ENCODE measurements at places on chromosomes 12 and 14.

GRCh38 chr14:90536092-90536491, 139.3 kb downstream of the CALM1 start:
- DNase-seq, result no peak

- DNase-seq, result peak; percentile 38
Observed at GRCh38 chr12:71160585-71160984, 2.8 kb upstream of the TSPAN8 start.

DNA sequence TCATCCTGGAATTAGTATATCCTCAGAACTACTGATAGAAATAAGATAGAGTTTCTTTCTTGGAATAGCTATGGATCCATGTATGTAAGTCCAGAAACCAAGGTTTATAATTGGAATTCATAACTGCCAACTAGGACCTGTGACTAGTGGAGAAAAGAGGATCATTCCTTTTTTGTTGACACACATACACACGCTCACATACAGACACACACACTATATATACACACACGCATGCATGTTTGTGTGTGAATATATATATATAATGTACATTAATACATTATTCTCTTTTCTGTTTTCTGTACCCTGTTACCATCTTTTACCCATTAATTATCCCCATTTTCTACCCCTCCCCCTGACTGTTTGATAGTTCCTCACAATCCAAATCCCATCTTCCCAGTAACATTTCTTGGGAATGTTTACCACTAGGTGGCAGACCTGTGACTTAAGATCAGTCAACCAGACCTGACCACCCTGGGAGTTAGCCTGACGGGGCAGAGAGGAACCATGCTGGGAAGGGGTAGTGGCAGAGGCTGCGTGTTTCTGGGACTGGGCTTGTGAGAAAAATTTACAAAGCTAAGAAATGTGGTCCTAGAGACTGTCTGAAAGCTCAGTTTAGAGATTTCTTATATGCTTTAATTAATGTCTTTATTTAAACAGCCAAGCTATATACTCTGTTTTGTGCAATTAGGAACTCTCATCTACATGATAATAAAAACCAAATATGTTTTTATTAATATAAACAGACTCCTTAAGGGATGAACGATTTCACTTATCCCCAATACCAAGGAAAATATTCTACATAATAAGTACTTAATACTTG, 308.0 kb downstream of the PPFIA2 start:
- DNase-seq, result peak; percentile 72

GRCh38 chr12:30719060-30719459, 23.4 kb upstream of the IPO8 start:
- DNase-seq, result peak; percentile 11

- peak; percentile 91 for DNase-seq
Observed at GRCh38 chr14:77059276-77059915, 30.9 kb upstream of the IRF2BPL start.

GRCh38 chr14:69685218-69685616, 73.8 kb downstream of the SUSD6 start:
- DNase-seq, result peak; percentile 92

GRCh38 chr12:24015833-24016160, 66.3 kb upstream of the SOX5 start:
- DNase-seq, result no peak

DNA sequence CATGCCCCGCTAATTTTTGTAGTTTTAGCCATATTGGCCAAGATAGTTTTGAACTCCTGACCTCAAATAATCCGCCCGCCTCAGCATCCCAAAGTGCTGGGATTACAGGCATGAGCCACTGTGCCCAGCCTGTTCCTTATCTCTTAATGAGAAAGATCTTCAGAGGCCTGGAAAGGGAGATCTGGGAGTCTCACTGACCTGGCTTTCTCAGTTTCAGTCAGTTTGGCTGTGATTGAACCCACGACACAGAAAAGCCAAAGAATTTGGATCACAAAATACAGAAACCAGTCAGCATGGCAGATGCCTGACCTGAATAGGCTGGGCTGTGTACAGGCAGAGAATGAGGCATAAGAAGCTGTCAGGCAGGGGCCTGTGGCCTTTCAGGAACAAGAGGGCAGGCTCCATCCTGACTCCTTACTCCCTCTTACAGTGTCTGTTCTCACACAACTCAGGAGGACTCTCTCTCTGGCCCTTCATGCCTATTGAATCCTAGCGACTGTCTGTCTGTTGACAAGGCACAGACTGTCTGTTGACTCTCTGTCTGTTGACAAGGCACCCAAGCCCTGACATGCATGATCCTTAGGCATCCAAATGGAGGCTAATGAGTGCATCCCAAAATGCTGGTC, 366.5 kb upstream of the CCDC196 start:
- no peak for DNase-seq

DNA sequence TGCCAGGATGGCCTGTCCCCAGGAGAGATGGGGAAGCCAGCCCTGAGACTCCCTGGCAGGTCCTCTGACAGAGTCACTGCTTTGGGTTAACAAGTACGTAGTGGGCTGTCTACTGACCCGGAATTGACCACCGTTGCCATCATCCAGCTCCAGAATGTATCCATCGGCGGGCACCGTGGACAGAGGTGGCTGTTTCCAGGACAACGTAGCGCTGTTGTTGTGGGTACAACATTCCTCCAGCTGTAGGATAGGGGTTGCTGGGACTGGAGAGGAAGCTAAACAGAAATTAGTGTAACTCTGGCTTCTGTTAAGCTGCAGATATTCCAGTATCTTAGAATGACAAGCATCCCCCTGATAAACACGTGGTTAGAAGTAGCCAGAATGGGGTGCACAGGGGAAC, 56.3 kb upstream of the PYGL start:
- no peak for DNase-seq

DNA sequence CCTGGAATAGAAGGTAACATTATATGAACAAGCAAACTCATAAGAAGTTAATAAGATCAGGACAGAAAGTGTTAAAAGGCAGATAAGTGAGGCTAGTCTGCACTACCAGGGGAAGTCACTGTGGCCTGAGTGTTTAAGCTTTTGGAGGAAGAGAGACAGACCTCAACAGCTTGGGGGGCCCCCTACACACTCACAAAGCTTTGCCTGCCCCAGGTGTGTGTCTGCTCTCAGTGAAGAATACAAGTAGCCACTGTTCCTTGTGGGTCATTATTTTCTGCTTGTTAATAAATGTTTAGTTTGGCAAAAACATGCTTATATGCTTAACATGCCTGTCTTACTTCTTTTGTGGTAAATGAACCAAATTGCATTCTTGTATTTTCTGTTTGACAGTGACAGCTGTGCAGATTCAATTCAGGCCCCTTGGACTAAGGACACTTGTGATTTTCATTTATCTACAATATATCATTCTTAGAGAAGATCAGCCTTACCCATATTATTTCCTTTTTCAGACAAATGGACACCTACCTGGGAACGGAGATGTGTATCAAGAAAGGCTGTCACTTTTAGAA, 50.7 kb upstream of the C12orf71 start:
- DNase-seq, result no peak

DNA sequence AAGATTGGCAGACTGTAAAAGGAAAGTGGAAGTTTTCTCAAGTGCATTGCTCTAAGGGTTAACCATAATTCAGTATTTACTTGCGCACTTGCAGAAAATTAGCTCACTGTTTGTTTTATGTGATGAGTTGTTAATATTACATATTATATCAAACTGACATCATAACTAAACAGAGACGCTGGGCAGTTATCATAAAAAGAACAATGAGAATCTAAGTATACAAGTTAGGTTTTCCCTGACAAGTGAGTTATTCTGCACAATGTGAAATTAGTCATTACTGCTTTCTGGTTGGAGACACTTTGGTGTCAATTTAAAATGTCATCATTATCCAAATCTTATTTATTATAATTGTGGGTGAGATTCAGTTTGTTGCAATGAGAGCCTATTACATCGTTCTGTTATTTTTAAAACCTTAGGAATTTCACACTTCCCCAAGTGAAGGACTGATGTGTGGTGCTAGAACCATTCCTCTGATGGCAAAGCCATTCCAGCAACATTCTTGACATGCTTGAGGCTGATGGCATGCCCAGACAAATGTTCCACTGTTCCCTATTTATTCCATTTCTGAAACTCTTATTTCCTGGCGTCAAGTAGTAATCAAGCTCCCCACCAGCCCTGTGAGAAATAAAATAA, 90.1 kb upstream of the FLRT2 start:
- DNase-seq, result peak; percentile 92

- DNase-seq, result no peak
Observed at GRCh38 chr14:56900726-56901125, 90.4 kb upstream of the OTX2 start.

DNA sequence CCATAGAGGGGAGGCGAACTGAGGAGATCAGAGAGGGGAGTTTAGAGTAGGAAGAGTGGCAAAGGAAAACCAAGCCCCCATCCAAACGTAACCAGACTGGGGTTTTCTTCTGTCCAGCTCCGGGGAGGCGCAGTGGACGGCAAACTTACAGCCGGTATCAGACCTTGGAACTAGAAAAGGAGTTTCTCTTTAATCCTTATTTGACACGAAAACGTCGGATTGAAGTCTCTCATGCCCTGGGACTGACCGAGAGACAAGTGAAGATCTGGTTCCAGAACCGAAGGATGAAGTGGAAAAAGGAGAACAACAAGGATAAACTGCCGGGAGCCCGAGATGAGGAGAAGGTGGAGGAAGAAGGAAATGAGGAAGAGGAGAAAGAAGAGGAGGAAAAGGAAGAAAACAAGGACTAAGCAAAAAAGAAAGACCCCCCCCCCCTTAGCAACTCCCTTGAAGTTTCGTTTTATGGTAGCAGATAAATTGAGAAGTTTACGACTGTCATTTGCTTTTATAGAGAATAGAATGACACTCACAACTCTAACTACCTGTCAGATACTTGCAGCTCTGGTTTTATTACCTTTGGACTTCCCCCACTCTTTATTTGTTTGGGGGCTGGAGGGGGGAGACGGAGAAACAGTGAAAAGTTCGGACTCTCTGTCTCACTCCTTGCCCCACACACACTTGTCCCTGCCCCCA, 2.3 kb downstream of the HOXC8 start:
- no peak for DNase-seq

GRCh38 chr12:1185460-1186182, 194.6 kb downstream of the ERC1 start:
- DNase-seq, result no peak

DNA sequence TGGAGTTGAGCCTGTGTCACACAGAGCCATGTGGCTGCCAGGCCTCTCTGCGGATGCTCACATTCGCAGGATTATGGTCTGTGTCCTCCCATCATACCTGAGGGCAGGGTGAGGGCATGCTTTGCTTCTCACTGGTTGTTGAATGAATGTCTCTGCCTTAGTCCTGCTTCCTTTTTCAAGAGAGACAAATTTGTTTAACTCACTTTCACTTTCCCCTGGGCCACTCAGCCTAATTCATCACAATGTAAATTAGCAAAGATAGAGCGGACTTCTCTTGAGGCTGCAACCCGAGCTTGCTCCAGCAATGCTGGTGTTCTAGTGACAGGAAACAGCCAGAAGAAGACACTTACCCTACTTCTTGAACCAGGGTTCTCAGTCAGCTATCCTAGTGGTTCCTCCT, 35.5 kb upstream of the PAX9 start:
- DNase-seq, result no peak

- DNase-seq, result no peak
Observed at GRCh38 chr14:64184103-64184729, 110.0 kb downstream of the ESR2 start.

- DNase-seq, result peak; percentile 38
Observed at GRCh38 chr12:10634427-10634826, 21.0 kb upstream of the MAGOHB start.

DNA sequence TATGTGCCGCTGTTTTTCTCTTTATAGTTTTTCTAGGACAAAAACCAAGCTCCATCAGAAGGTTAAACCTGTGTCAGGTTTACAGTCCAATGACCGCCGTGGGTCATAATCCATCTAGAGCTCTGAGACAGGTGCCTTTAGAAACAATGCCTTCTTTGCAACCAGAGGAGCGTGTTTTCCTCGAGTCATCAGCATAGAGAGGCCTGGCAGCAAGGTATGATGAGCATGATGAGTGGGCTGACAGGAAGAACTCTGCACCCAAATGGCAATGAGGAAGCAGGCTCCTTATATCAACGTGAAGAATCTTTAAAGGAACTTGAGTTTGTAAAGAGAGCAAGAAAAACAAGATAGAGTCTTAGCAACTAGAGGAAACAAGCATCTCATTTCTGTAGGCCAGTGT, 60.5 kb upstream of the NUDT4 start:
- DNase-seq, result peak; percentile 56

DNA sequence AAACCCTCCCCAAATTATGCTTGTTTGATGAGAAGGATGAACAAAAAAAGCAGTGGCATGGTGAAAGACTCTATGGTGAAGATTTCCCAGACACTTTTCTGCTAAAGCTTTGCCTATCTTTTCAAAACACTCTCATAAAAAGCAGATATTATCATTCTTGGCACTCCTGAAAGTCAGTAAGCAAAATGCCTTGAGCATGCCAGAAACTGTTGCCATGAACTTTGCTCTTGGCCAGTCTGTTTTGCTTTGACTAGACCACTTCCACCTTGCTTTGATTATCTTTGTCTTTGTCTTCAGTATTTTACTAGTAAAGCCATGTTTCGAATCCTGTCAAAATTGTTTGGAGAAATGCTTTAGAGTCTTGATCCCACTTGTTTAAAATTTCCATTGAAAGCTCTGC, 110.4 kb downstream of the CNTN1 start:
- DNase-seq, result no peak

DNA sequence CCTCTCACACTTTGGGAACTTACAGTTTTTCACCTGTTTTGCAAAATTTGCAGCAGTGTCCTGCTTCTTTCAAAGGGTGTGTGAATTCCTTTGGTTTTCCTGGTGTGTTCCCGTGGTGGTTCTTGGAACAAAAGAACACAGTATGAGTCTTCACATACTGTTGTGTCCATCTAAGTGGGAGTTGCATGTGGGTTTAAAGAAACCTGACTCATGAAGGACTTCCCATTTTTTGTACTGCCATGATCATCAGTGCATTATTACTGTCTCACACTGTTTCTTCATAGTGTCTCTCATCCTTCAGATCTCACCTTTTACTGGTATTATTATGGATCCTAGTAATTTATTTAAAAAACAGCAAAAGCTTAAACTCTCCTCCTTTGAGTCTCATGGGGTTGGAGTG, 3.8 kb upstream of the GZMH start:
- no peak for DNase-seq

DNA sequence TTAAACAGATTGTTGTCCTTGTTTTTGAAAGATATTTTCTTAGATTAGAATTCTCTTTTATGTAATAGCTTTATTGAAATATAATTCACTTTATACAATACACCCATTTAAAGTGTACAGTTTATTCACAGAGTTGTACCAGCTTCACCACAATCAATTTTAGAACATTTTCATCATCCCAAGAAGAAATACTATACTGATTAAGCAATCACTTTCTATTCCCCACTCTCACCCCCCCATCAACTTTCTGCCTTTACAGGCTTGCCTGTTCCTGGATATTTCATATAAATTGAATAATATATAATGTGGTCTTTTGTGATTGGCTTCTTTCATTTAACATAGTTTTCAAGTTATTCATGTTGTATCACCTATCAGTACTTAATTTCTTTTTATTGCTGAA, 44.4 kb downstream of the ARHGAP5 start:
- DNase-seq, result no peak

DNA sequence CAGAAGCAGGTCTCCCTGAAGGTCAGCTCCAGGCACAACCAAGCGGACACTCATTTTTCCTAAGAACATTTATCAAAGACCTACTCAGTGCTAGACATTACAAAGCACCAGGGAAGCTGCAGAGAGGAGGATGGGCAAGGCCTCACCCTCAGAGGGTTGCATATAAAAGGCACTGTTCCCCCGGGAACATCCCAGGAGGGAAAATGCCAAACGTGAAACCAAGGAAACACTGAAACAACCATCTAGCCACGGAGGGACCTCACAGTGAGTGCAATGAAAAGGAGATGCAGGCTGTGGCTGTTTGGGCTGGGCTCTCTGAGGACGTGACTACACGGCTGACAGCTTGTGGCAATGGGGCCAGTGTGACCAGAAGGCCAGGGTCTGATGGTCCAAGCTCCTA, 117.4 kb upstream of the VASH1 start:
- DNase-seq, result no peak

Data from renal cortical epithelial cell (primary cell).